A549 treated with Mapracorat at 1 μM for 4 hours (cell line): ENCODE measurements at places on chromosomes 4 and X. TPM values are rescaled to one million over a fixed set of nuclear protein-coding genes. Genes with fewer than 3 reads are reported as not detected.

The NAP1L2 gene
- 0.84 to 1.2 TPM (median 1.1 TPM) in 5 replicates for total RNA-seq

The SUPT20HL2 gene
- total RNA-seq: not detected in 5 replicates

The SULT1E1 gene
- not detected in 5 replicates for total RNA-seq

The CSN1S1 gene
- total RNA-seq: not detected in 5 replicates

The PCDH7 gene
- 0.08 to 0.13 TPM (median 0.10 TPM) in 5 replicates for total RNA-seq

The KLB gene
- total RNA-seq: 0.08 to 0.16 TPM (median 0.13 TPM) in 5 replicates

The LINC00632 gene
- total RNA-seq: 1.2 to 2.0 TPM (median 1.5 TPM) in 5 replicates

The ACOT9 gene
- 90.2 to 109 TPM (median 102 TPM) in 5 replicates for total RNA-seq

The CT45A3 gene
- total RNA-seq: 0.21 to 0.39 TPM (median 0.27 TPM) in 3 of 5 replicates, not detected in the others

The CBR4 gene
- total RNA-seq: 3.6 to 5.2 TPM (median 4.2 TPM) in 5 replicates

The GAGE2A gene
- not detected in 5 replicates for total RNA-seq

The CCDC110 gene
- total RNA-seq: 0.34 TPM in 1 of 5 replicates, not detected in the others

The PAGE1 gene
- not detected in 5 replicates for total RNA-seq

The SHROOM4 gene
- not detected in 5 replicates for total RNA-seq

The HPGDS gene
- total RNA-seq: not detected in 5 replicates

The PAGE2 gene
- total RNA-seq: not detected in 5 replicates

The NPY5R gene
- total RNA-seq: not detected in 5 replicates

The GATA1 gene
- total RNA-seq: not detected in 5 replicates

The PDLIM5 gene
- total RNA-seq: 27.5 to 43.8 TPM (median 35.7 TPM) in 5 replicates

The GRK4 gene
- total RNA-seq: 1.1 to 1.8 TPM (median 1.4 TPM) in 5 replicates

The PCDH19 gene
- total RNA-seq: 0.01 to 0.04 TPM (median 0.02 TPM) in 3 of 5 replicates, not detected in the others

The DMP1 gene
- 0.06 TPM in 1 of 5 replicates, not detected in the others for total RNA-seq

The NALF2 gene
- total RNA-seq: 4.5 to 5.6 TPM (median 5.5 TPM) in 5 replicates

The HSPA4L gene
- 6.5 to 8.0 TPM (median 7.2 TPM) in 5 replicates for total RNA-seq

The LDB2 gene
- total RNA-seq: not detected in 5 replicates

The RNF175 gene
- not detected in 5 replicates for total RNA-seq

The FAM114A1 gene
- total RNA-seq: 20.2 to 37.2 TPM (median 32.4 TPM) in 5 replicates

The CENPVL2 gene
- total RNA-seq: not detected in 5 replicates

The PHEX gene
- total RNA-seq: 0.24 to 0.38 TPM (median 0.34 TPM) in 5 replicates

The SPANXD gene
- not detected in 5 replicates for total RNA-seq

The LUZP4 gene
- total RNA-seq: not detected in 5 replicates

The NPY1R gene
- total RNA-seq: 0.07 to 0.19 TPM (median 0.12 TPM) in 3 of 5 replicates, not detected in the others

The RHOXF2B gene
- not detected in 5 replicates for total RNA-seq

The SMIM31 gene
- 0.06 to 0.15 TPM in 2 of 5 replicates, not detected in the others for total RNA-seq

The UGT2B15 gene
- total RNA-seq: 0.08 to 0.15 TPM (median 0.08 TPM) in 3 of 5 replicates, not detected in the others

The ZBTB49 gene
- 2.3 to 2.7 TPM (median 2.5 TPM) in 5 replicates for total RNA-seq

The RGN gene
- total RNA-seq: not detected in 5 replicates

The AFF2 gene
- total RNA-seq: 0.02 TPM in 1 of 5 replicates, not detected in the others
